ENCODE measurements at places on chromosomes 2 and 18. TPM values are rescaled to one million over a fixed set of nuclear protein-coding genes. Genes with fewer than 3 reads are reported as not detected.

FBXO15 gene
- 6.1 TPM for polyA plus RNA-seq

KDSR gene
- polyA plus RNA-seq = 13.6 TPM

ZC3H8 gene
- 22.6 TPM for polyA plus RNA-seq

SLC9A4 gene
- polyA plus RNA-seq = 0.06 TPM

RAMP1 gene
- polyA plus RNA-seq = 25.5 TPM

CDKL4 gene
- polyA plus RNA-seq = not detected

REEP1 gene
- polyA plus RNA-seq = 121 TPM

INO80C gene
- polyA plus RNA-seq = 28.2 TPM

MOCOS gene
- polyA plus RNA-seq = not detected

Data from neural cell (in vitro differentiated cells).